ENCODE measurements at places on chromosomes 16 and 17. TPM values are rescaled to one million over a fixed set of nuclear protein-coding genes. Genes with fewer than 3 reads are reported as not detected.

The EVPLL gene
- total RNA-seq = not detected

The CCL4L2 gene
- total RNA-seq = not detected

The CDC42EP4 gene
- total RNA-seq = 200 TPM

The INCA1 gene
- 1.3 TPM for total RNA-seq

The KRT12 gene
- not detected for total RNA-seq
